ENCODE measurements at places on chromosomes 13 and 19.

DNA sequence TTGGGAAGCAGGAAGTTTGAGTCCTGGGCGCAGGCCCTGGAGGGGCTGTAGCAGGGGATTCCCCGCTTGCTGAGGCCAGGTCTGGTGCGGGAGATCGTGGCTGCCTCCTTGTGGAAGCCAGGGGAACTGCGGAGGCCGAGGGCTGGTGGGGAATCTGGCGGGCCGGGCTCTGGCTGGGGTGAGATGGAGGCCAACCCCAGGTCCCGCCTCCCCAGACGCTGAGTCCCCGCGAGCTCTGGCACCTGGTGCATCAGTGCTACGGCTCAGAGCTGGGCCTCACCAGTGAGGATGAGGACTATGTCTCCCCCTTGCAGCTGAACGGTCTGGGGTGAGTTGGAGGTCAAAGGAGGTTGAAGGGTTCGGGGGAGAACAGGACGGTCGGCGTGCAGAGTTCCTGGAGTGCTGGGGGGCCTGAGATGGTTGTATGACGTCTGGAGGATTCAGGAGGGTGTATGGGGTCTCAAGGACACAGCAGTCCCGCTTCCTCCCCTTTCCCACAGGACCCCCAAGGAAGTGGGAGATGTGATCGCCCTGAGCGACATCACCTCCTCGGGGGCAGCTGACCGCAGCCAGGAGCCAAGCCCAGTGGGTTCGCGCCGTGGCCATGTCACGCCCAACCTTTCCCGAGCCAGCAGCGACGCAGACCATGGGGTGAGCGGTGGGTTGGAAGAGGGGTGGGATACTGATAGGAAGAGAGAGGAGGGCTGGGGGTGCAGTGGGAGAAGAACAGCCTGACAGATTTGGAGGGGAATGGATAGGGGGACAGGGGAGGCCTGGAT, 13.1 kb downstream of the GRAMD1A start:
- peak; percentile 68 for DNase-seq

DNA sequence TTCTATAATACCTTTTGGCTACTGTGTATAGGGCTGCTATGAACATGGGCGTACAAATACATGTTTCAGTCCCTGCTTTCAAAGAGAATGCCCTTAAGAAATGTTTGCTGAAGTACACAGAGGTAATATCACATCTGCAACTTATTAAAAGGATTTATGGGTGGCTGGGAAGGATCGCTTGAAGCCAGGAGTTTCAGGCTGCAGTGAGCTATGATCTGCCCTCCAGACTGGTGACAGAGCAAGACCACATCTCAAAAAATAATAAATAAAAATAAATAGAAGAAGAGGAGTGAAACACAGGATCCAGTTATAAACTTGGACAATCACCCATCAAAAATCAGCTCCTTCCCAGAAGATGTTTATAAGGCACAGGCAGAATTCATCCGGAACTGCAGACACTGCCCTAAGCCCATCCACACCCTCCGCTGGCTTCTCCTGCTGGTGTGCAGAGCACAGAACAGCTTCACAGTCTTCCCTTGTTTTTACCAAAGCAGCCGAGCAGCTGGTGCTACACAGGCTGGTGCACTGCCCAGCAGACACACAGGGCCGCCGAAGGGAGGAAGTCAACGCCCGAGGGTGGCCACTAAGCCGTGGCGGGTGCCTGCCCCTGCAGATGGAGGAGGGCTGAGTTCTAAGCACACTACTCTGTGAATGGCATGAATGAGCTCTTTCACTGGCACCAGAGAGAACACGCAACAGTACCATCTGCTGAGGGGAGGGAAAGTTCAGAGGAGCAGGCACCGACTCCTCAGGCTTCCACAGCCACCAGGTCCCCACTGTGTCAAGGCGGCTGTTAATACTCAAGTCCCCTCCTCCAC, 44.0 kb downstream of the BRD4 start:
- DNase-seq = peak; percentile 89

GRCh38 chr13:38657191-38657590, 29.7 kb upstream of the FREM2 start:
- no peak for DNase-seq

DNA sequence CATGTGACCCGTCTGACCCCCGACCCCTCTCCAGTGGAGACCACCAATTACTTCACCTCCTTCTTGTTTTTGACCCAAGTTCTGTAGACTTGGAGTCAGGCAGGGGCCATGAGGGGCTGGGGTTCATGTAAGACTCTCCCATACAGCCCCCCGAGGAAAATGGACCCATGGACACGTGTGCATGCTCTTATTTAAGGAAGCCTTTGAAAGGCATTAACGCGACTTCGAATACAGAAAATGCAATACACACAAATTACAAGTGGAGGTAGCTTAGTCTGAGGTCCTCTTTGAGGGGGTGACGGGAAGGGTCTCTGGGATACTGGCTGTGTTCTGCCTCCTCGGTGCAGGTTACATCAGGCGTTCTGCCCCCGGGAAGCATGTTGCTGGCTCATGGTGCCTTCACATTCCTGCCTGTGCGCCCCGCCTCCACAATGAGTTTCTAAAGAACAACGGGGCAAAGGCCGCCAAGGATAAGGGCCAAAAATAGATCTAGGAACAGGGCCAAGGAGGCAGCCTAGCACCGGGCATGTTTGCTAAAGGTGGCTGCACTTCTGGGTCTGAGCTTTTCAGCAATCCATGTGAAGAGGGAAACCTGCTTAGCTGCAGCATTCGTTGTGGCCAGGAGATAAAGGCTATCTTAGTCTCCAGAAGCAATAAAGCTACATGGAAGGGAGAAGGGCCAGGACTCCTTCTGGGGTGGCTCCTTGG, 54.5 kb downstream of the RAB20 start:
- no peak for DNase-seq

- DNase-seq = no peak
Observed at GRCh38 chr13:80039000-80039399, 301.9 kb downstream of the SPRY2 start.

DNA sequence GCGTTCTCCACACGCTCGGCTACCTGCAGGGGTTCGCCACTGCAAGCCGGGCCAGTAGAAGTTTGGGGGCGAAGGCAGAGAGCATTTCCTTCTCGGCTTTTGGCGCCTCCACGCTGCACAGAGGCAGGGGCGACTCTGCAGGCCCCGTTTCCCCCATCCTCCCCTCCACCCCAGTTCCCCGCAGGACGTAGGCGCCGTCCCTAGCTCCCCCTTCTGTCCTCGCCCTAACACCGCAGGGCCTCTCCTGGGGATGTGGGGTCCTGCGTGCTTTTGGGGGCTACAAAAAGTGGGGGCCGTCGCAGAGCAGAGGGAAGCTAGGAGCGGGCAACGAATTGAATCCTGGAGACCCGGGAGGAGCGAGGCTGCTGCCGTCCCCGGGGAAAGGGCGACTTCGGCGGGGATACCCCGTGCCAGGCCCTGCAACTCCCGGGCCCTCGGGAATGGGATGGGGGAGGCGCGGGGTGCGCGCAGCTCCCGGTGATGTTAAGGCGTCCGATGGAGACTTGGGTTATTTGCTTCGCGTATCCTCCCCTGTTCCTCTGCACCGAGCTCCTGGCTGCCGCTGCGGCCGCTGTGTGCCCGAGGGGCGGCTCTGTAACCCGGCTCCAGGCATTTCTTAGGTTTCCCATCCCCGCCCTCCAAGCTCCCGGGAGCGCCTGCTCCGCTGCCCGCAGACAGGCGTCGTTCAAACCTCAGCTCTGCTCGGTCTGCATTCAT, 255.9 kb upstream of the SOX21 start:
- DNase-seq = no peak

DNA sequence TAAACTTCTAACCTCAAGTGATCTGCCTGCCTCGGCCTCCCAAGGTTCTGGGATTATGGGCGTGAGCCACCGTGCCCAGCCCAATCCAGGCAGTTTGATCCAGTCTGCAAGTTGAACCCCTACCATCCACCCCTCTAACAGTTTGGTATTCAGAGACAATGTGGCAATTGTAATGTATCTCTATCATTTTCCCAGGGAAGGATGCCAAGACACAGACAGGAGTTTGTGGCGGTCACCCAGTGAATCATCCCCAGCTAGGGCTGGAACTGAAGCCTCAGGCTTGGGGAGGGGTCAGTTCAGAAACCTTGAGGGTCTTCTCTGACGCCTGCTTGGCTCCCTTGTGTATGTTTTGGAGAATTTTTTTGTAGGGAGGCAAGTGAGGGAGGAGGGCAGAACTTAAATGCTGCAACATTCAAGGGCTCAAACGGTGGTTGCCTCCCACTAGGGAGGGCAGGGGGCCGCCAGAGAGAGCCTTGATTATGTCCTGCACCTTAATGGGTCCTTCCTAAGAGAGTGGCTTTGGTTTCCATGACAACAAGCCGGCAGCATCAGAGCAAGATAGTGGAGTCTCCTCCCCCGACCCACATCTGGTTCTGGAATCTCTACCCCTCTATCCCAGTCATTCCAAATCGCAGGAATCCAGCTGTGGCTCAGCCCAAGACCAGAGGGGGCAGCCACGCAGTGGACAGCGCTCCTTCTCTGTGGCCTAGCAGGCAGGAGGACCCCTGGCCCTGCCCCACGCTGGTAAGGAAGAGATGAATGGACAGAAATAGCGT, 14.9 kb upstream of the FEM1A start:
- DNase-seq = no peak

DNA sequence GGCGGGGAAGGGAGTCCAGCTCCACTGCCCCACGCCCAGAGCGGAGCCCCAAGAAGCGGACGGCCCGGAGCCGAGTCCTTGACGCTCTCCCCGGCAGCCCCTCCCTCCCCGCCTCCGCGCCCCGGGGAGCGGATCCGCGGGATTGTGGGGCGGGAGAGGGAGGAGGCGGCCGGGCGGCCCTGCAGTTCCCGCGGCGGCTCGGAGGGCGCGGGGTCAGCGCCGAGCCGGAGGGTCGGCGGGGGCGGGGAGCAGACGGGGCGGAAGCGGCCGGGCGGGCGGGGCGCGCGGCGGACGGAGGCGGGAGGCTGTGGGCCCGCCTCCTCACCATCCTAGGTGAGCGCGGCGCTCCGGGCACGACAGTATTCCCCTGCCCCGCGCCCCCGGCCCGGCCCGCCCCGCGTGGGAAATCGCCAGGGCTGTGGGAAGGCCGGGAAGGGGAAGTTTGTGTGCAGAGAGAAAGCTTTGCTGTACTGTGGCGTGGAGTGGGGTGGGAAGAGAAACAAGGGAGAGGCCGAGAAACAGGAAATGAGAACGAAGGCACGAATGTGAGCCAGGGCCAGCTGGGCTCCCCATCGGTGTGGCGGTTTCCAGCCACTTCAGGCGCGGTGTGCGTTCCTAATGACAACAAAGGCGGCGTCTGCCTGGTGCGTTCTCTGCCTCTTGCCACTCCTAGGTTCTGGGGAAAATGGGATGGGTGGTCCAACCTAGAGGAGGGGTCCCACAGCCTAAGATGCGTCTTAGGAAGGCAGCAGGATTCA, 1.3 kb upstream of the KLF12 start:
- peak; percentile 90 for DNase-seq

DNA sequence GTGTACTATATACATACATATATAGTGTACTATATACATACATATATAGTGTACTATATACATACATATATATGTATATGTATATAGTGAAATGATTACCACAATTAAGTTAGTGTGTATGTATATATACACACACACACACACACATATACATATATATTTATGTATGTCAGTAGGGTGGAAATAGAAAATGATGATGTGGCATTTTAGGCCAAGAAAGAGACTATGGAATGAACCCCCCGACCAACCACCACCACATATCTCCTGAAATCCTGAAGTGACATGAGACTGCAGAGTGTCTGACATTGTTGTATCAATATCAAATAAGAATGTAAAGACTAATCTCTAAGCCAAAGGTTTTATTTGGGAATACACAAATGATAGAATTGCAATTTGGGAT, 107.6 kb downstream of the RFC3 start:
- DNase-seq = no peak
